ENCODE measurements at places on chromosomes 4 and X.

DNA sequence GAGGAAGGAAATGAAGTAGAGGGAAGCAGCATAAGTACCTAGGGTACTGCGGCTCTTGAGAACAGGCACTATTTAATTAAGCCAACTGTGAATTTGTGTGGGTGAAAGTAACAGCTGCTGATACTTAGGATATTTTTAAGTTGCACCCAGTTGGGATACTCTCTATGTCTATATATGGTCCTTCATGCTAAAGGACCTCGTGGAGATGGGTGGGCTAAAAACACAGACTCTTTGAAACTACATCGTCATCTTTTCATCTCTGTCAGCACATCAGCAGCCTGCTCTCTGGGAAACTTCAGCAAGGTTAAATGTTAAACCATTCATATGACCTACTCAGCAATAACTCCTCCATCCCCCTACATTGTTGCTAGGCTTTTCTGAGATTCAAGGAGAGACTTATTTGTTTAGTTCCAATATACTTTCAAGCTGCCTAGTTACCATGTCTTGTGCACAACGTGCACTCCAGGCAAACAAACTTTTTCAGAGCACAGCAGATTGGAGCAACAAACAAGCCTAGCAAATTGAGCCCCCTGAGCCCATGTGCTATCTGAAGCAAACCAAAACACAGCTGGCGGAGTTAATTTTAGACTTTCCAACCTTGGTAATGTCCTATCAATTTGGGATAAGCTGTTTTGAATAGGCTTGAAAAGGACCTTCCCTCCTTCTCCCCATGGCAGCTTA lies 6.2 kb upstream of the MOB1B start:
- DNase-seq = no peak

DNA sequence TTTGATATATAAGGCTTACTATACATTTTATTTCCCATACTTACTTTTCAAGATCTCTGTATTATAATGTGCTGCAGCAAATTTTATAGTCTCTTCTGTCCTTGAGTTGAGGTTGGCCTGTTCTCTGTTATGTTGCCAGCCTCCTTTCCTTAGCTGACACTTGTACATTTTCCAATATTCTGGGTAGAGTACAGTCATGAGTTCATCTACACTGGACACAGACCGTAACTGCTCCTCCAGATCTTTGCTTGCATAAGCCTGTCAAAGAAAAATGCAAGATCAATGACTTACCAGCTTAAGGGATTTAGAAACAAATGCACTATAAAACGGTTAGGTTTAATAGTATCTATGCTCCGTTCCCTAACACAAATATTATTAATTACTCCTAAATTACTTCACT lies 63.2 kb downstream of the VEGFC start:
- DNase-seq = no peak

DNA sequence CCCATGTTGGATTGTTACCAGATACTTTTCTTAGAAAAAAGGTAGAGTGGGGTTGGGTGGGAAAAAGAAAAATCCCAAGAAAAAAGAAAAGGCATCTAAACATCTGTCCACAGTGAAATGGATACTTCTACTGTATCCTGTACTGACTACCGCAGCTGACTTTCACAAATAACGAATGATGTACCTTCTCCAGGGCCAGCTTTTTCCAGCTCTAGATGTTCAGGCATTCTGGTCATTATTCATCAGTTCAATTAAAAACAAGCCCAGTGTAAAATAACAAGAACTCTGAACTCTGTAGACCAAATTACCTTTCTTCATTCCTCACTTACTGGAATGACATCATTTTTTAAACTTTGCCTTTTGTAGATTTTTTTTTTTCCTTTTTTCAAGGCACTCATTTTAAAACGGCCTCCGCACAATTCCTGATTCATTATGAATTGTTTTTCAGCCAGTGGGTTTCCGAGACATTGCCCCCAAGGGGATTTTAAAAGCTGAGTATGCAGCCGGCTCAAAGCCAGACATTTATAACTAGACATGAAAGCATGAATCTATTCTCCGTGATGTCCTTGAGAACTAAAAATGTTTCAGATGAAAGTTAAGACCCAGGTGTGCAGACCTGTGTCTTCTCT lies 113.5 kb downstream of the PRKX start:
- no peak for DNase-seq

GRCh38 chr4:139525414-139525813 lies 30.6 kb downstream of the SETD7 start:
- no peak for DNase-seq

DNA sequence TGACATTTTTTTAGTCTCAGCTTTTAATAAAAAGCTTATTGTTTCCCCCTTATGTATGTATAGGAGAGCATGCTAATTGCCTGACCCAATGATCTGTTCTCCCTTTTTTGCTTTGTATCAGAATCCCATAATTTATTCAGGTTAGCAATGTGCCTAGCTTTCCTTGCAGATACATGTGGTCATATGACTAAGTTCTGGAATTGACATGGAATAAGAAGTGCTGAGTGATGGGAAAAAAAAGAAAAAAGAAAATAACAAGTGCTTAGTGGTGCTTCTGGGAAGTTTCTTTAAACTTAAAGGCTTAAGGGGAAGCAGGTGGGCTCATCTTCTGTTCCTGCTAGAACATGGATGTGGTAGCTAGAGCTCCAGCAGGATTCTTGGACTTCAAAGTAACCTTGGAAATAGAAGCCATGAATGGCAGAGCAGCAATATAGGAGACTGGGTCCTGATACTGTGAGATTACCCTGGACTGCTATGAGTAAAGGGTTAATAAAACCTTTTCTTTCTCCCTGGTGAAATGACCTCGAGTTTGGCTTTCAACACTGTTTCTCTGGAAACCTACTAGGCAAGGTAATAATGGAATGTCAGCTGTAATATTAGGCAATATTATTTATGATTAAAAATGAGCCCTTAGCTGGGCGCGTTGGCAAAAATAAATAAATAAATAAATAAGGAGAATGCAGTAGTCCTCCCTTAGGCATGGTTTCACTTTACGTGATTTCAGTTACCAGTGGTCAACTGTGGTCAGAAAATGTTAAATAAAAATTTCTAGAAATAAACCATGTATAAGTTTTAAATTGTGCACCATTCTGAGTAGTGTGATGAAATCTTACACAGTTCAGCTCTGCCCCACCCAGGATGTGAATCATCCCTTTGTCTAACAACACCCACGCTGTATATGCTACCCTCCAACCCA lies 16.7 kb upstream of the RBM41 start:
- no peak for DNase-seq

- no peak for DNase-seq
Observed at GRCh38 chr4:139674875-139675550, 9.4 kb downstream of the MGST2 start.

GRCh38 chrX:113470166-113470565 lies 629.5 kb upstream of the AMOT start:
- DNase-seq = no peak

GRCh38 chr4:76639288-76639687 lies 204.3 kb downstream of the SHROOM3 start:
- DNase-seq = no peak

DNA sequence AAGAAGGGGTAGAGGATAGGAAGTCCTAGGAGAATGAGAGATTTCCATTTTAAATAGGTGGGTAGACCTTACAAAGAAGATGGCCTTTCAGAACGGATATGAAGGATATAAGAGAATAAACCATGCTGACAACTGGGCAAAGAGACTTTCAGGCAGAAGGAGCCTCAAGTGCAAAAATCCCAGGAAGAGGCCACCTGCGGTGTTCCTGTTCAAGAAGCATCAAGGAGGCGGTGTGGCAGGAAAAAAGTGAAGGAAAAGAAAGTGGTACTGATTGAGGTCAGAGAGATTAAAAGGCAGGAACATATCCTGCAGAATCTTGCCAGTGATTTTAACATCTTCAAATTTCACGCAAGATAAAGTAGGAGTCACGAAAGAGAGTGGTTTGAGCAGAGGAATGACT lies 172.0 kb downstream of the FSTL5 start:
- no peak for DNase-seq

DNA sequence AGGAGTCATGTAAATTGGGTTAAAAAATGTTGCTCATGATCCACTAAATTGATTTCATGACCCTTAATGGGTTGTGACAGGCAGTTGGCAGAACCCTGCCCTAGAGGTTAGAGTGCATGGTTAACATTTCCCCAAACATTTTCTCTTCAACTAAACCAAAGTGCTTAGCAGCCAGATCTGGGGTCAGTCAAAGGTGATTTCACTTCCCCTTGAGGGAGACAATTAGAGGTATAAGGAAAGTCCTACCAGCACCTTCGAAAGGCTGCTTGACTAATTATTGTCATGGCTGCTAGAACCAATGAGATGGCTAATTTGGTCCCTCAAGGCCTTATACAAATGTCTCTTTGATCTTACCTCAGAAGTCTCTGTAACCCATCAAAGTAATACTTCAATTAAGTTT lies 30.9 kb upstream of the INTS6L start:
- DNase-seq = no peak

GRCh38 chr4:46922205-46922604 lies 13.2 kb upstream of the COX7B2 start:
- DNase-seq = no peak

DNA sequence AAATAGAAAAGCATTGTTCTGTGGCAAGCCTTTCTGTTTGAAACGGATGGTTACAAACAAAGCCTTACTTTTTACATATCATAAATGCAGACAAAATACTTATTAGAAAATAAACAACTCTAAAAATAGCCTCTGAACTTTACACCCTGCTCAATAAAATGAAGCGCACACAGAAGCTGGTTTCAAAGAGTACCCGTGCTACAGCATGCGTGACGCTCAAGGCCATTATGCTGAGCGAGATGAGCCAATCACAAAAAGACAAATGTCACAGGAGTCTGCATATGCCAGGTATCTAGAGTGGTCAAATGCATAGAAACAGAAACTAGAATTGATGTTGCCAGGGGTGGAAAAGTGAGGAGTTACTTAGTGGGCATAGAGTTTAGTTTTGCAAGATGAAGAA lies 326.5 kb upstream of the GATB start:
- no peak for DNase-seq

DNA sequence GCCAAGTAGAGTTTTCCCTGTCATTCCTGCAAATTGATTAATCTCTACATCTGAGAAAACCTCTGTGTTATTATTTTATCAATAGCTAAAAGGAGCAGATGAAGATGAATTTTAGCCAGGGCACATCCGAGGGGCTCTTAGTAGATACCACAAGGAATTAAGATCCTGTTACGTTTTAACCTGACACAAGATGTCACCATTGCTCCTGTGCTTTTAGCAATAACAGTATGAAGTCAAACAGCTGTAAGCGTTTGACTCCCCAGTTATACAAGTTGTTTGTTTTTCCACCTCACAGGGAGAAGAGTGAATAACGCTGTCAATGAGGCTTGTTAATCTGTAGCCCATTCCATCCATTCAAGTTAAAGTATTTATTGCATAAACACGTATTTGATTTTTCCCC lies 76.0 kb upstream of the AP1S2 start:
- DNase-seq = no peak

DNA sequence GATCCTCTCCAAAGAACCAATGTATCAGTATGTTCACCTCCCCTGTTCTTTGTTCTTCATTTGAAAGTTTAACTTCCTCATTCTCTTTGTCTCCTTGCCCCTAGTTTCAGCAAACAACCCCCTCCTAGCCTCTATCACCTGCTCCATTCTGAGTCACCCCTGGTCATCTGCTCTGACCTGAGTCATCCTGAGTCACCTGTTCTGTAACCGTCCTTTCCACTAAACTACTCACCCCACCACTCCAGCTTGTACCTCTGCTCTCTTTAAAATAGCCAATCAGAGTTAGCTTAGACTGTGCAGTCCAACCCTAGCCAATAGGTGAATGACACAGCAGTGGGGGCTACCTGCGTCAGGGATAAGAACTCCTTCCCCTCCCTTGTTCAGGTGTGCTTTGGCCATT lies 249.8 kb upstream of the AADAT start:
- no peak for DNase-seq

DNA sequence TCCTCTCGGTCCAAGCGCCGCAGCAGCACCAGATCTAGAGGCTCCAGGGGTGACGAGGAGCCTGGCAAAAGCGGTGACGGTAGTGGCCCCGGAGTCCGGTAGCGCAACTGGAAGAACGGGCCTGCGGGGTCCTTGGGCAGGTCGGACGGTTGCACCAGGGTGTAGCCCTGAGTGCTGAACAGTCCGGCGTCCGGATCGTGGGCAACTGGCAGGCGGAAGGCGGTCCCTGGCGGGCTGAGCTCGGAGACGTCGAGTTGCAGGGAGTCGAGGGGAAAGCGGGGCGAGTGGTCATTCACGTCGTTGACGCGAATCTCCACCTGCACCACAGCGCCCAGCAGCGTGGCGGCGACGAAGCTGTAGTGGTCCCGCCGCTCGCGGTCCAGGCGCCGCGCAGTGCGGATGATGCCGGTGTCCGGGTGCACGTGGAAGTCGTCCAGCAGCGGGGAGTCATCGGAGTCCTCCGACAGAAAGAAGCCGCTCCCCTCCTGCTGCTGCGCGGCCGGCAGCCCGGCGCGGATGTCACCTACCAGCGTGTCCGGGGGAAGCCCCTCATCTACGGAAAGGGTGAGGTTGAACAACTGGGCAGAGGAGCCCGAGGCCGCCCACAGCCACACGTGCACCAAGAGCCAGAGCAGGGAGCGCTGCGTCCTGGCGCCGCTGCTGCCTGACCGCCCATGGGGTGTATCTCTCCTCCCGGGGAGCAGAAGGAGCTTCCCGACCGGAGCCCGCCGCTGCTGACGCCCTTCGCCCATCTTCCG lies 837 bp downstream of the DCHS2 start:
- DNase-seq = no peak

DNA sequence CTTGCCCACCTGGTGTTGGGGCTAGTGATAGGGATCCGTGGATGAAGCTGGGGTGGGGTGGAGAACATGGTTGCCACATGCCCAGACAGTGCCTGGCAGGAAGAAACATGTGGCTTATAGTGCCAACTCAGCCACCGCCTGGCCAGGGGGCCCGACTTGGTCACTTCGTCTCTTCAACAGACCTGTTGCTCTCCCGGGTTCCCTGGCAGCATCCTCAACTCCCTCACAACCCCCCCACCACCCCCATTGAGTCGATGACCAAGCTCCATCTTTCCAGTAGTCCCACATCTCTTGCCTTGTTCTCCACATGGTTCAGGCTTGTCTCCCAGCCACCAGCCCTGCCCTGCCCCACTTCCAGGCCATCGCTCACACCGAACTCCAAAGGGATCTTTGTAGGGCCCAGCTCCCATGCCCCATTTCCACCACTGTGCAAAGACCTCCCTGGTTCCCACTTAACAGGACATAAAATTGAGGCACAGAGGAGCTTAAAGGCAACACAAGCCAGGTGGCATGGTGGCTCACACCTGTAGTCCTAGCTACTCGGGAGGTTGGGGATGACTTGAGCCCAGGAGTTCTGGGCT lies 7.8 kb downstream of the PNCK start:
- no peak for DNase-seq

GRCh38 chrX:65491620-65492019 lies 43.0 kb downstream of the LAS1L start:
- no peak for DNase-seq

DNA sequence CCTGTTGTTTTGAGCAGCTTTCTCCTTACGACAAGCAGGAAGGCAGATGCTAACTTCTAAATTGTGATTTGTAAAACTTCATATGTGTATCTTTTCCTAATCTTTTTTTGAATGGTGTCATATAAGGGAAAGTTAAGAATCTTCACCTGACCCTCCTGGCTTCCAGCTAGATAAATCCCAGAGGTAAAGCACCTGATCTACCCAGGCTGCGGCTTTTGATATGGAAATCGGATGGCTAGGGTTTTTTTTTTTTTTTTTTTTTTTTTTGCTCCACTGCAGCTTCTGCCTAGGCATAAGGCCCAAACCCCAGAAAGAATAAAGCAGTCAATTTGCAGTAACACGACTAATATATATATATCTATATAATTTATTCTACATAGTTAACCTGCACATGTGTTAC lies 10.0 kb downstream of the MAB21L2 start:
- DNase-seq = no peak
